ENCODE measurements at places on chromosomes 12 and 14. TPM values are rescaled to one million over a fixed set of nuclear protein-coding genes. Genes with fewer than 3 reads are reported as not detected.

- DNase-seq, result no peak
- no peak overlapping the region for H3K27ac ChIP-seq
- no peaks in the 10 kb centered on the region for H3K27me3 ChIP-seq
- H3K4me1 ChIP-seq, result no peaks in the 10 kb centered on the region
- H3K36me3 ChIP-seq, result peaks cover 9% of the 10 kb centered on the region
Measured at GRCh38 chr12:26406391-26406790, 211.0 kb downstream of the SSPN start.

The CD163L1 gene
- 1.8 TPM for total RNA-seq

The VIPAS39 gene
- 29.3 TPM for total RNA-seq

DNA sequence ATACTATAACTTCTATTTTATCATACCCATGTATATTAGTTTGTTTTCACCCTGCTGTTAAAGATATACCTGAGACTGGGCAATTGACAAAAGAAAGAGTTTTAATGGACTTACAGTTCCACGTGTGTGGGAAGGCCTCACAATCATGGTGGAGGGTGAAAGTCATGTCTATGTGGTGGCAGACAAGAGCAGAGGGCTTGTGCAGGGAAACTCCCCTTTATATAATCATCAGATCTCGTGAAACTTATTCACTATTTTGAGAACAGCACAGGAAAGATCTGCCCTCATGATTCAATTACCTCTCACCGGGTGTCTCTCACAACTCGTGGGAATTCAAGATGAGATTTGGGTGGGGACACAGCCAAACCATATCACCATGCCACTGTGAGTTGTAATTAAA, 135.8 kb downstream of the SYNE2 start:
- H3K4me1 ChIP-seq, result no peaks in the 10 kb centered on the region
- H3K27me3 ChIP-seq, result no peaks in the 10 kb centered on the region
- no peak overlapping the region for H3K27ac ChIP-seq
- peaks cover 5% of the 10 kb centered on the region for H3K36me3 ChIP-seq
- no peak overlapping the region for H3K4me3 ChIP-seq
- no peak for DNase-seq

DNA sequence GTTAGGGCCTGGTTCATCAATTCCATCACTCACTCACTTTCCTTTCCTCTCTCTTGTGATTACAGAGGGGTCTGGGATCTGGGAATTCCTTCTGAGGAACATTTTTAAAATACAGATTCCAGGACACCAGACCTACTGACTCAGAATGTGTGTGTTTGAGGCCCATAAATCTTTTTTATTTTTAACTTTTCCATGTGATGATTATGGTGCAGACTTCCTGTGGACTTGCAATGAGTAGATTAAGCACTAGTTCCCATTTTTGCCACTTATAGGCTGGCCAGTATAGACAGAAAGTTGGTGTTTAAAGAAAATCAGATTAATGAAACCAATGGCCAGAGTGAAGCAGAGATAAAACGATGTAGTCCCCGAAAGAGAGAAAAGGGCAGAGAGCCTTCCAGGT, 28.1 kb downstream of the SLC41A2 start:
- DNase-seq, result no peak
- no peak overlapping the region for H3K4me3 ChIP-seq
- H3K27ac ChIP-seq, result no peak overlapping the region
- H3K27me3 ChIP-seq, result no peaks in the 10 kb centered on the region
- H3K36me3 ChIP-seq, result no peaks in the 10 kb centered on the region

The PSMA6 gene
- total RNA-seq, result 137 TPM

DNA sequence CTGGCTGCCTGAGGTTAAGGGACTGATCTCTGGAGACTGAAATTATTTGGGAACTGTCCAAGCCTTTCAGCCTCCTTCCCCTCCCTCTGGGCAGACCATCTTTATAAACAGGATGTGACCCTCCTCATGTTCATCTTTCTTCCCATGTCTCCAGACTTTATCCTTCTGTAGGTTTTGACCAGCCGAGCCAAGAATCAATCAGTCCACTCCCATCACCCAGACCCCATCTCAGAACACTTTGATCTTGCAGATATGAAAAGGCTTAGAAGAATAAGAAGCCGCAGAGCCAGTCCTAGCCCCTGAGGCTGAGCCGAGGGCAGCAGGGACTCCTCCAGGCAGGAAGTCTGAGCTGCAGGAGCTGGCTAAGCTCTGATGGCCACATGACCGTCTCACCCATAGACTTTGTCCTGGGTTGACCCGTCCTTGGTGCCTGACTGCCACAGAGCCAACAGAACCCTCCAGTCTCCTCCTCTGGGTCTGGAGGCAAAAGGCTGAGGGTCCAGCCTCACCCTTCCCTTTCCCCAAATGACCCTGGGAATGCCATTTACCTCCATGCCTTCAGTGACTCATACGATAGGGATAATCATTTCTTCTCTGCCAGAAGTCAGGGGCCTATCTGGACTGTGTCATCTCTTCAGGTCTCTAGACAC, 1.6 kb downstream of the KRT71 start:
- peaks cover 58% of the 10 kb centered on the region for H3K27me3 ChIP-seq
- H3K27ac ChIP-seq, result no peak overlapping the region
- H3K36me3 ChIP-seq, result no peaks in the 10 kb centered on the region
- DNase-seq, result no peak
- H3K4me3 ChIP-seq, result no peak overlapping the region

The DEPDC4 gene
- 1.4 TPM for total RNA-seq

DNA sequence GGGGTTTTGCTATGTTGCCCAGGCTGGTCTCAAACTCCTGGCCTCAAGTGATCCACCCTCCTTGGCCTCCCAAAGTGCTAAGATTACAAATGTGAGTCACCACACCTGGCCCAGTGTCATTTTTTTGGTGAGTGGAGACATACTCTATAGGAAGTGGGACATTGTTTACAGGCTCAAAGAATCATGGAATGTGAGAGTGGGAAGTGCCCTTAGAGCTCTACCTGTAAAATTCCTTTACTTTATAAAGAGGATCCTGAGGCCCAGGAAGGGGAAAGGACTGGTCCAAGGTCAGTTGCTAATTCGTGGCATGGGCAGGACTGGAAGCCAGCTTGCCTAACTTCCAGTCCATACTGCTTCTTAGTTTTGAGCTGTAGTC, 8.7 kb upstream of the ADCK1 start:
- no peak overlapping the region for H3K27ac ChIP-seq
- H3K4me1 ChIP-seq, result no peaks in the 10 kb centered on the region
- no peak for DNase-seq
- H3K27me3 ChIP-seq, result peaks cover 13% of the 10 kb centered on the region
- H3K36me3 ChIP-seq, result no peaks in the 10 kb centered on the region

GRCh38 chr14:68639000-68639757, 153.7 kb downstream of the ZFP36L1 start:
- H3K4me3 ChIP-seq, result no peak overlapping the region
- no peaks in the 10 kb centered on the region for H3K4me1 ChIP-seq
- H3K27ac ChIP-seq, result no peak overlapping the region
- H3K27me3 ChIP-seq, result no peaks in the 10 kb centered on the region
- H3K36me3 ChIP-seq, result peaks cover 7% of the 10 kb centered on the region

DNA sequence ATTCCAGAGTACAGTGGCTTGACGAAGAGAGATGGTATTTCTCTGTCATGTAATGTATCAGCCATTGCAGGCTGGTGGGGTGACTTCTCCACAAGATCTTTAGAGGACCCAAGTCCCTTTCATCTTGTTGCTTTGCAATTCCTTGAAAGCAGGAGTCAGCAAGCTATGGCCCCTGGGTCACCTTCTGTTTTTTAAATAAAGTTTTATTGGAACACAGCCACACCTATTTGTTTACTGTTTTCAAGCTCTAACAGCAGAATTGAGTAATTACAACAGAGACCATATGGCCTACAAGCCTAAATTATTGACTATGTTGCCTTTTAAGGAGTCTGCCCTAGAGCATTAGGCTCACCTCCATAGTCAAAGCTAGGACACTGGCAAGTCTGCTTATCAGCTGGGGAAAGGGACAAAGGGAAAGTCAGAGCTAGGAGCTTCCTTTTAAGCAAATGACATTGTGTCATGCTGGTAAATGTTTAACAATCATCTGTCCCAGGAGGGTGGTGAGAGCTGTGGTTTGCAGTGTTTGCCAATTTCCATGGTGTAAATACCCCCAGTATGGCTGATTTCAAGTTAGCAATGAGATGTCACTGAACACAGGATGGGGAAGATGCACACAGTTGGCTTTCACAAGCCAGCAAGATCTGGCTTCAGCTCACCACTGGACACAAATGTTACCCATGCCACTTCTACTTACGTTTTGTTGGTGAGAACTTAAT, 87.7 kb upstream of the PWP1 start:
- H3K27ac ChIP-seq, result no peak overlapping the region
- H3K4me1 ChIP-seq, result no peaks in the 10 kb centered on the region
- H3K36me3 ChIP-seq, result no peaks in the 10 kb centered on the region

Data from osteocyte (in vitro differentiated cells).